Ovary (tissue), 10 donors: ENCODE measurements at places on chromosomes 5 and 9.
A peak's percentile ranks its signal among the peaks of the same experiment; 100 is the strongest.

DNA sequence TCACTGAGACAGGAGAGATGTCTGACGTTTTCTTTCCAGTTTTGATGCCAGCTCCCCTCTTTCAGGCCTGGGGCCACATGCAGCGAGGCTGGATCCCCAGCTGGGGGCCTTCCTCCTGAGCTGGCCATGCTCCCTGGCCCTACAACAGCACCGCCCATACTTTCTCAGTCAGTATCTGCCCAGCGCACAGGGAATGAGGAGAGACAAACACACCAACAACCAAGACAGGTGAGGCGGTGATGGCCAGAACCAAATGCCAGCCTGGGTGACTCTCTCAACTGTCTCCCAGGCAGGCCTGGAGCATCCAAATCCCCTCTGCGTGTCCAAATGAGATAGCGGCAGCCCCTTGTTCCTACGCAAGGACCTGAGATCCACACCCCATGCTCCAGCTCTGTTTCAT lies 109.6 kb downstream of the ROR2 start:
- no peak for DNase-seq

- DNase-seq = no peak
Measured at GRCh38 chr5:54205918-54206317, 104.5 kb downstream of the ARL15 start.

- DNase-seq = no peak
Measured at GRCh38 chr5:10233011-10233410, 16.7 kb downstream of the ATPSCKMT start.

- no peak for DNase-seq
Measured at GRCh38 chr9:75408391-75408790, 320.1 kb downstream of the OSTF1 start.

GRCh38 chr5:158722940-158723339 lies 376.8 kb downstream of the EBF1 start:
- no peak for DNase-seq

GRCh38 chr9:129208207-129209032 lies 30.4 kb upstream of the IER5L start:
- DNase-seq = no peak

DNA sequence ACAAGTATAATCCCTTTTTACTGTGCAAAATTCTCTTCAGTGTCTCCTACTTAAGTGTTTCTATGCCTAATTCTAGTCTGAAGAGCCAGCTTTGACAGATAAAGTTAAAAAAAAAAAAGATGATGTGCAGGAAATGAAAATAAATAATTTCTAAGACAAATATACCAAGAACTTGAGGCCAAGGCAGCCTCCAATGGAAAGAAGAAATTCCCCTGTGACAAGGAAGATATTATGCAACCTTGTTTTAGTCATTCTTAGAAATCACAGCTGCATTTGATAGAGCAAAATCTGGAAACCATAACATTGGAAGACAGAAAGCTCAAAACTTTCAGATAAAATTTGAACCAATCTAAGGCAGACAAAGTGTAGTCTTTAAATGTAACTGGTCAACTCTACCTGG lies 375.9 kb upstream of the TLE4 start:
- DNase-seq = no peak

DNA sequence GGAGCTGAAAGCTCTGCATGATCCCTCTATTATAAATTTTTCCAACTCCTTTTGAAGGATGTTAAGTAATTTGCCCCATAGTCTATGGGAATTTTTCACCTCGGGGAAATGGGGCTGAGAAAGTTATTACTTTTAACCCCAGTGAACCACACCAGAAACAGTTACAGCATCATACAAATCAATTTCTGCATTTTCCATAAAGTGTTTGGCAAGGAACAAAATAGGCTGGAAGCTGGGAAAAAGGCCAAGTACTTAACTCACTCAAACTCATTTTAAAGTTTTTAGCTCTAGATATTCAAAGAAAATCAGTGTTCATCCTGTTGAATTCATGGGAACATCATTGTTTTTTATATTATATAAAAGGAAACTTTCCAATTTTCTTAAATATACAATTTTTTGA lies 160.9 kb downstream of the SH3GL2 start:
- no peak for DNase-seq

DNA sequence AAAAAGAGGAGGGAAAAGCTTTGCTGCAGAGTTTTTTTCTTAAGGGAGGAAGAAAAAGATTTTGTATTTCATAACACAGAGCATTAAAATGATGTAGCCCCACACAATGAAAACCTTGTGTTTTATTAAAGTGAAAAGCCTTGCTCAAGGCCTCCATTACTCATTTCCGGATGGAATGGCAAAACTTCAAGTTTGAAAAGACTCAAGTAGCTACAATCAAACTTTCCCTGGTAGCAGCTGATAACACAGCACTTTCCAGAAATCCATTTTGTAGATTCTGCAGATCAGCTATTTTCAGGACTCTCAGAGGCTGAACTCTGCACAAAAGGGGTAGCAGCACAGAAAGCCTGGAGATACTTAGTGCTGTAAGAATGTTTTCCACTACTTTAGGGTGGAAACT lies 374.8 kb downstream of the NFIB start:
- DNase-seq = no peak

- no peak for DNase-seq
Measured at GRCh38 chr9:72996114-72996513, 43.3 kb upstream of the ALDH1A1 start.

DNA sequence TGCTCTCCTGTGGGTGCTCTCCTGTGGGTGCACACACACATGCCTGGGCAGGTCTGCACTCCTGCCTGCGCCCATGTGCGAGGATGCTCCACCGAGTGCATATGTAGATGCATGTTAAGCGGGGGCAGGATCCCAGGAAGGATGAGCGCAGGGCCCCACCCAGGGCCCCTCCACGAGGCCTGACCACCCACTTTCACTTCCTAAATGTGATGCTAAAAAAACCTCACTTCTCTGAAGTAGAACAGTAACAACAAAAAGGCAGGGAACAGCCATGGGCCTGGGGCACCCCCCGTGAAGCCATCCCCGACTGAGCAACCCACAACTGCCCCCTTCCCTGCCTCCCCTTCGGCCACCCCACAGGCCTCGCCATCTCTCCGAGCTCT lies 48.2 kb upstream of the SARDH start:
- DNase-seq = no peak

DNA sequence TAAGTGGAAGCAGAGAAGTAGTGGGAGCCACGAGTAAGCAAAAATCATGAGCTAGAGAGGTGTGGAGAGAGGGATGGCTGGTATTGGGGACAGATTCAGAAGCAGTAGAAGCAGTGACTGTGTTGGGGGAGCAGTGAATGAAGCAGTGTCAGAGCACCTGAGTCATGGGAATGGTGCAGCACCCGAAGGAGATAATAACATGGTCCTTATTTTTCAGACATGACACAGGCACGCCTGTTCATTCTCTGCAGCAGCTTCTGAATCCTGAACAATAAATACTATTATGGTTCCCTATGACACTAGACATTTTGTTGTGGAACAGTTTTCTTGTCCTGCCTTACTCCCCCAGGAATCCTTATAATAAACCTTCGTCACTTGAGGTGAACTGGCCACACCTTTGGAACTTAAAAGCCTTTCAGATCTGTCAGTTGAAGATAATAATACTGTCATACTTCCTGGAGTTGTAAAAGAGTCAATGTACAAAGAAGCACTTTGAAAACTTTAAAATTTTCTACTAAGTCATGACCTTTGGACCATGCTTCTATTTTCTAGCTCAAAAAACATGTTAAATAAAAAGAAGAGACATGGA lies 7.0 kb upstream of the RASA1 start:
- no peak for DNase-seq

GRCh38 chr9:112331674-112331952 lies 1.8 kb downstream of the PTBP3 start:
- DNase-seq = no peak

DNA sequence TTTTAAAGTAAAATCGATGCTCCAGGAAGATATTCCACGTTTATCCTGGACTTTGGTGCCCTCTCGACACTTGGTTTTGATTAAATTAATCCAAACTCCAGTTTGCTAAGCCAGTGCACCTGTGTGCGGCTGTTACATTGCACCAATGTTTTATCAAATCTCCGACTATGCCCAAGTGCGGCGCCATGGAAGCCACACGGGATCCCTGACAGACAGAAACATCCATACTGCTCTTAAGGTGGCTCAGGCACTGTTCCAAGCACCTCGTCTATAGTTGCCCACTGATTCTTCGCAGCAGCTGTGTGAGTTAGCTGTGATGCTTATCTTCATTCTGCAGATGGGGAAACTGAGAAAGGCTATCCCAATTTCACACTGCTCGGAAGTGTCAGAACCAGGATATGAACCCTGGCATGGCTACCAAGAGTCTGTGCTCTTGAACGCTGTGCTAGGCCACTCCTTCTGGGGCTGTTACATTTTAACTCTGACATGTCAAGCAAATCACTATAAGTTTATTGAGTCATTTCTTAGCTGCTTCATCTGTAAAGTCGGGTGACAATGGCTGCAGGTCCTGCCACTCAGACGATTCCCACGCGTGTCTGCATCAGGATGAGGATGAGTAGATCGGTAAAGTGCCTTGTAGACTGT lies 113.0 kb downstream of the ADAMTS2 start:
- DNase-seq = no peak

DNA sequence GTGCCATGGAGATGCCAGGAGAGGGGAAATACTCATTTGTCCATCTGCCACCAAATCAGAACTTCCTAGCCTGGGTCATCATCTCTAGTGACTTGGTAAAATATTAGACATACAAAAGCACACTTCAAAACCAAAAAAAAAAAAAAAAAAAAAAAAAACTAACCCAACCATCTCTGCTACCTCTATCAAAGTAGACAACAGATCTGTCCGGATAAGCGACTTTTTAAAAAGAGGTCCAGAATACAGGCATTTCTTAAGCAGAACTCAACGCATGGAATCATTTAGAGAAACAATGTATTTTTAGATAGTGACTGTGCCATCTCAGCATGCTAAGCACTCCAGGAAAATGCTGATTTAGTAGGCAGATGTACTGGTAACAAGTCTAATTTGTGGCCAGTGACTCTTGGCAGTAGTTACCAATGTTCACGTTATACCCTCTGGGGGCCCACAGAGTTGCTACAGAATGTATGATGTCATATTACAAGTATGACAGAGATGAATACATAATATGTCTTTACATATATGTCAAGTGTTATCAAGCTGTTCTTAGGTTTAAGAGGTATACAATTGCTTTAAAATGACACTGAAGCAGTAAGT lies 107.8 kb downstream of the SMIM23 start:
- DNase-seq = no peak

- no peak for DNase-seq
Measured at GRCh38 chr5:171882118-171882517, 96.5 kb downstream of the SMIM23 start.

GRCh38 chr5:142342128-142342981 lies 17.5 kb upstream of the SPRY4 start:
- DNase-seq = no peak

- DNase-seq = no peak
Measured at GRCh38 chr9:101342595-101342994, 42.2 kb downstream of the BAAT start.

DNA sequence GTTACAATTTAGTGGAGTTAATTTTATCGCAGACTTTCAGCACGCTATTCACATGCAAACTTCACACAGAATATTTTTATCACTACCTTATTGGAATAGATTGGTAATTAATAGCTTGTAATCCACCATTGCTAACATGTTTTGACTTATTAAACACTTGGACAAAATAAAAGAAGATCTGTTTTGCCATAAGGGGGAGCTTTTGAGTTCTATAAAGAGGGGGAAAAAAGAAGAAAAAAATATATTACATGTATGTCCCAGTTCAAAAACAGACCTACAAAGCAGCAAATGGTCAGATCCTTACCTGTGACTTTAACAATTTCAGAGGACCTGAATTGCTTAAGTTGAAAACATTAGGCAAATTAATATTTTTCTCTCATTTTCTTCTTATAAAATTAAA lies 1.2 kb upstream of the PAPPA start:
- no peak for DNase-seq

DNA sequence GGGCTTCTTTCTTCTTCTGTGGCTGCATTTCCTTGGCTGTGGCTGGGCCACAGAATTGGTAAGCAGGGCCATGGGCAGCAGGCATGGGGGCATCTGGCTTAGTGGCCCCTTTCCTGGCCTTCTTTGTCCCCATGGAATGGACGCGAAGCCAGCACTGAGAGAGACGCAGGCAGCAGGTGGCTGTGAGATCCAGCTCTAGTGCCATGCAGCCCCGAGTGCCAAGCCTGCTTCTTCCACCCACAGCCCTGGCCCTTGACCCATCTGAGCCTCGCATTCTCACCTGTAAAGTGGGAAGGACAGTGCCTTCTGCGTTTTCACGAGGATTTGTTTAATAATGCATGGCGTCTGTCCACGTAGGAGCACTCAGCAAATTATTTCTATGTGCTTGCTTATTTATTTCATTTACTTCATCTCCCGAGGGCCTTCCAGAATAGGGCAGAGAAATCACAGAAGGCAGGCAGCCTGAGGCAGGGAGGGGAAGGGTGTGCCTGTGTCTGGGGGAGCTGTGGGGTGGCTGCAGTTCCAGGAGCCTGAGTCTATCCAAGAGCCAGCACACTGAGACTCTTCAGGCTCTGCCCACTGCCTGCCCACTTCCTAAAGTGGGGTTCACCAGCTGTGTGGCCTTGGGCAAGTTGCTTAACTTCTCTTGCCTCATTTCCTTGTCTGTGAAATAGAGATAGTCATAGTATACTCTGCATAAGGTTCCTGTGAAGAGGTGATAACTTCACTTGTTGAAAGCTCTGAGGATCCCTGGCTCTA lies 55.2 kb downstream of the NTNG2 start:
- DNase-seq = no peak

GRCh38 chr5:76583163-76584047 lies 39.8 kb downstream of the F2RL2 start:
- DNase-seq = no peak

DNA sequence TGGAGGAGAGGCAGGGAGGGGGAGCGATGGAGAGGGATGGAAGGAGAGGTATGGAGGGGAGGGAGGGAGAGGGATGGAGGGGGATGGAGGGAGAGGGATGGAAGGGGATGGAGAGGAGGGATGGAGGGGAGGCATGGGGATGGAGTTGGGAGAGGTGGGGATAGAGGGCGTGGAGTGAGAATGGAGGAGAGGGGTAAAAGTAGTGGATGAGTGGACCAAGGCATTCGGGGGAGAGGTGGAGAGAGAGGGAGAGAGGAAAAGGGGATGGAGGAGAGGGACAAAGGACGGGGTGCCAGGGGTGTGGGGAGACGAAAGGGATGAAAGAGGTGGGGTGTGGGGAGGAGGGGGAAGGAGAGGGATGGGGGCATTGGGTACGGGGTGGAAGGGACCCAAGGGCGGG lies 100.4 kb downstream of the VAV2 start:
- DNase-seq = no peak

GRCh38 chr9:15289603-15290002 lies 17.4 kb downstream of the TTC39B start:
- DNase-seq = no peak

DNA sequence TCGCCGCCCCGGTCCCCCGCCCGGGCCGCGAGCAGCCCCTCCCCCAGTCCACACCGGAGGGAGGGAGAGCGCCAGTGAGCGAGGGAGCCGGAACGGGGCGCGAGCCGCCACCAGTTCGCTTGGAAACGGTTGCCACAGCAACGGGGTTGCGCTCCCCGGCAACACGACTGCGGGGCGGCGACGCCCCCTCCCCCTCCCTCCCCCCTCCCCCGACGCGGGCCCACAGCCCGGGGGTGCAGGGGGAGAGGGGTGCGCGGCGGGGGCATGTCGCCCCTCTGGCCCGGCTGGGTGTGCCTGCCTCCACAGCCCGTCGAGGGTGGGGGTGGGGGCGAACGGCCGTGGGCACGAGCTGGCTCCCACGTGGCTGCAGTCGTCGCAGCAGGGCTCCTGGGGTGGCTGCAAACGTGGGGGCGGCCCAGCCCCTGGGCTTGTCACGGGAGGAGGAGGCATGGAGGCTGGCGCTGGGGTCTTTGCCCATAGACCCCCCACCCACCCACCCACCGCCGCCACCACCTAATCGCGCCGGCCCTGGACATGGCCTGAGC lies 524 bp downstream of the PRR7 start:
- peak; percentile 69 for DNase-seq

GRCh38 chr9:121779381-121780117 lies 128.1 kb downstream of the DAB2IP start:
- no peak for DNase-seq
